GM13976 (cell line): ENCODE measurements at places on chromosomes 2 and 18.

DNA sequence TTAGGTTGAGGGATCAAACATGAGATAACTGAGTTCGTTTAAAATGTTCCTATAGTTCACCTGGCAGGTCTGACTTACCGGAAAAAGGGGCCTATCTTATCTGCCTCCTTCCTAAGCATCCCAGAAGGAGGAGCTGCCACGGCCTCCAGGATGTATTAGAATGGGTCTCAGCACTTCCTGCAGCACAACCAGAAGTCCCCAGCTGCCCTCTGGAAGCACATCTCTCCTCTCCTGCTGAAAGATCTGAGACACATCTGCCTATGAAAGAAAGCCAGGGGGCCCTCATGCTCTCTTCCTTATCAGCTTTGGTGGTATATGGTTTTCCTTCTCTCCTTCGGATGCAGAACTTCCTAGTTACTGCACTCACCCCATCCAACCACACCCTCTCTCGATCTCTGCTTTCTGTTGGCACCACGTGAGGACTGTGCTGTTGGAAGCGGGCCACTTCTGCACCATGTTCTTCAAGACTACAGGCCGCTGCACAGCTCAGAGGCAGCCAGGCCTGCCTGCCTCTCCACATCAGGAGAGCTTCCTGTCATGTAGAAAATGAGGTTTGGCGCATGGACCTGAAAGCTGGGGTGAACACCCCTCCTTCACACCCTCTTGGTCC lies 6.5 kb downstream of the IGFBP5 start:
- no peak for DNase-seq

DNA sequence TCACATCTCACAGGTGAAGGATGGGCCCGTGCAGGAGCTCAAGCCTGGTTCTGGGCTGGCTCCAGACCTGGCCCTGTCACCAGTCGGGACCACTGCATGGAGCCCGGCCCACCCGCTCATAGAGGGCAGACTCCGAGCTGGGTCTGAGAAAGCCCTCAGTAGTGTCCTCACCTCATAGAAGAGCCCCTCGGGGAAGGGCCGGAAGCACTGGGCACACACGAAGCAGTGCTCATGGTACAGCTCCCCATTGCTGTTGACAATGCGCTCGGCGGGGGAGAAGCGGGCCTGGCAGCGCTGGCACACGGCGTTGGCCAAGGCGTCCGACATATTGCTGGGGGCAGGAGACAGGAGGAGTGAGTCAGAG lies 11.3 kb downstream of the GPR17 start:
- DNase-seq = no peak

- no peak for DNase-seq
Measured at GRCh38 chr2:192254444-192254843, 59.7 kb upstream of the TMEFF2 start.

DNA sequence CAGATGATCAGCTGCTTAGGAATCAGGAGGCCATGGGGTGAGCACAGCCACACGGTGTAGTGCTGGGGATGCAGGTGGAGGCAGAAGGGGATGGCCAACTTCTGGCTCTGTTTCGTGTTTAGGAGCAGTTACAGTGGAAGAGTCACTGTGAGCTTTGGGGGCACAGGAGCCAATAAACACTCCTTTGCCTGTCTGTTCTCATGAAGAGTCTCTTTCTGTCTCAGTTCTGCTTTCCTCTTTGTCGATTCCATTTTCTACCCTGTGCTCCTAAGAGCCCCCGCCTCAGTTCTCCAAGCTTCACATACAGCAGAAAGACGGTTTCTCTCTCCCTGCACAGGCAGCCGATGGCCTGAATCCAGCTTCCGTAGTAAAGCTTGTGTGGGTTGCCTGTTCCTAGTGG lies 21.0 kb upstream of the RRM2 start:
- DNase-seq = no peak

DNA sequence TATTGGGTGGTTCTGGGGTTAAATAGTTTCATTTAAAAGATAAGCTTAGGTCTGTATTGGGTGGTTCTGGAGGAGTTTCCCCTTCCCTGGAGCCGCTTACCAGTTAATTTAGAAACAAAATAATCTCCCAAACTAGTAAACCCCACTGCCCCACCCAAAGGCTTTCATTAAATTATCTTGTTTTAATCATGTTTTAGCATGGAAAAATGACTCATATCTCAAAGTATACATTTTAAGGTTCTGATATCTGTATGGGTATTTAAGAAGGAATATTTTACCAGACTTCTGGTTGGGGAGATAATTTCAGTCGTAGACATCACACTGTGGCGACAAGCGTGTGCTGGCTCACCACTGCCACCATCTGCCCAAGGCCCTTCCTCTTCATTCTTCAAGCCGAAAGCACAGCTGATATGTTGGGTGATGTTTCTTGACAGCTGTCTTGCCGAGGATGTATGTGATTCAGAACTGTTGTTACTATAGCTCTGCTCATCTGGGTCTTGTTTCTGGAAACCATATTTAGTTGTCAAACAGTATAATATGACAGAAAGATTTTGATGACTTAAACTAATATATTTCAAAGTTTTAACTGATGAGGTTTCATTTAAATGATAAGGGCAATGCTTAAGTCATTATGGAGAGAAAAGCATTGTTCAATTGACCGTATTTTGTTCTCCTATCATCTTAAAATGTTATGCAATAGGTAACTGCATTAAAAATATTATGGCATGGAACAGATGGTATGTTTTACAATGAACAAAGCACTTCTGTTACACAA lies 5.1 kb downstream of the FIGLA start:
- DNase-seq = peak; percentile 51

DNA sequence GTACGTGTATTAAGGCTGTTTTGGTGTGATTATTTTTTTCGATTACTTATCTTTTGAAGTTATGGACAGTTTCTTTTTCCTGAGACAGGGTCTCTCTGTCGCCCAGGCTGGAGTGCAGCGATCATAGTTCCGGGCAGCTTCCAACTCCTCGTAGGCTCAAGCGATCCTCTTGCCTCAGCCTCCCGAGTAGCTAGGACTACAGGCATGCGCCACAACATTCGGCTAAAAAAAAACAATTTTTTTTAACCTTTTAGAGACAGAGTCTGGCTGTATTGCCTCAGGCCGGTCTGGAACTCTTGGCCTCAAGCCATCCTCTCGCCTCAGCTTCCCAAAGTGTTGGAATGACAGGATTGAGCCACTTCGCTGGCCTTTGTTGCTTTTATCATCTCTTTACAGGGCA lies 945 bp downstream of the HAT1 start:
- DNase-seq = no peak

GRCh38 chr2:29075894-29076705 lies 1.8 kb upstream of the PCARE start:
- DNase-seq = no peak
